ENCODE measurements at places on chromosomes 16 and 17.
A peak's percentile ranks its signal among the peaks of the same experiment; 100 is the strongest.

GRCh38 chr17:67582673-67583081 is 135.1 kb upstream of the NOL11 start:
- DNase-seq: no peak

GRCh38 chr16:70294385-70295025 is 4.5 kb upstream of the DDX19B start:
- DNase-seq: no peak

GRCh38 chr16:81175325-81175891 is 63.1 kb upstream of the BCO1 start:
- DNase-seq: no peak

DNA sequence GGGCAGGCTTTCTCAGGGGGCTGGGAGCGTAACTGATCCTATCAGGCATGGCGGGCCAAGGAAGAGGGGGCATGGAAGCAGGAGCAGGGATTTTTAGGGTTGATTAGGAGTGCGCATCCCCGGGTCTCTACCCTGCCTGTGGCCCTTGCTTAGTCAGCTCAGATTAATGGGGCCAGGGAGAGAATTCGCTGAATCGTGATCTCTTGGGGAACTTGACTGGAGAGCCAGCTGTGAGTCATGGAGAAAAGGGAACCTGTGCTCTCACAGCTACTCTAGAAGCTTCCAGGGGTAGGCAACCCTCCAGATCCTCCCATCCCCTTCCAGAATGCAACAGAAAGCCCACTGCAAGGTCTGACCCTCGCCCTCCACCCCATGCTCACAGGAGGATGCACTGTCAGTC is 3.6 kb downstream of the FOXN1 start:
- no peak for DNase-seq

GRCh38 chr17:9071016-9071415 is 49.7 kb downstream of the NTN1 start:
- DNase-seq: no peak

- no peak for DNase-seq
Observed at GRCh38 chr17:82049521-82049971, 2.1 kb downstream of the RFNG start.

- no peak for DNase-seq
Observed at GRCh38 chr16:82062645-82063058, 27.6 kb downstream of the HSD17B2 start.

- no peak for DNase-seq
Observed at GRCh38 chr16:24909856-24910255, 64.1 kb downstream of the SLC5A11 start.

GRCh38 chr16:21943571-21943970 is 9.6 kb upstream of the UQCRC2 start:
- DNase-seq: no peak

DNA sequence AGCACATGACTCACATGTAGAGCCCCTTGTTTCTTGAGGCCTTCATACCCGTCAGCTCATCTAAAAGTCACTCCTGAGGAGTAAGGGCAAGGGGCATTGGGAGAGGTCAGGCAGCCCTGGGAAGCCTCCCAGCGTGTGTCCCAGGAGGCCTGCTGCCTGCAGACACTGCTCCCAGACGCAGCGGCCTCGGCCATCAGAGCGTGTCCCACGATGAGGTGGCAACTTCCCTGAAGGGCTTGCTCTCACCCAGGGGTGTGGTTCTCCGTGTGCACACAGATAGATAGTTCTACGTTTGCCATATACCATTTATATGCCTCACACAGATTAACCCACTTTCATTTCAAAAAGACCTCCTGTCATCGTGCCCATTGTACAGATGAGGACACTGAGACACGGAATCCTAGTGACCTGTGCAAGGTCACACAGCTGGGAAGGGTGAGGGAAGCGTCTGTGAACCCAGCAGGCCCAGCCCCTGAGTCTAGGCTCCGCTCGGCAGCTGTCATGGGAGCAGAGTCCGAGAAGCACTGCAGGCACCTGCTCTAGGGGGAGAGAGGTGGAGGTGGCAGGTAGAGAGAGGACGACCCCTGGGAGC is 8.3 kb downstream of the TUBB3 start:
- DNase-seq: no peak

GRCh38 chr17:11264183-11264871 is 23.3 kb downstream of the SHISA6 start:
- no peak for DNase-seq

DNA sequence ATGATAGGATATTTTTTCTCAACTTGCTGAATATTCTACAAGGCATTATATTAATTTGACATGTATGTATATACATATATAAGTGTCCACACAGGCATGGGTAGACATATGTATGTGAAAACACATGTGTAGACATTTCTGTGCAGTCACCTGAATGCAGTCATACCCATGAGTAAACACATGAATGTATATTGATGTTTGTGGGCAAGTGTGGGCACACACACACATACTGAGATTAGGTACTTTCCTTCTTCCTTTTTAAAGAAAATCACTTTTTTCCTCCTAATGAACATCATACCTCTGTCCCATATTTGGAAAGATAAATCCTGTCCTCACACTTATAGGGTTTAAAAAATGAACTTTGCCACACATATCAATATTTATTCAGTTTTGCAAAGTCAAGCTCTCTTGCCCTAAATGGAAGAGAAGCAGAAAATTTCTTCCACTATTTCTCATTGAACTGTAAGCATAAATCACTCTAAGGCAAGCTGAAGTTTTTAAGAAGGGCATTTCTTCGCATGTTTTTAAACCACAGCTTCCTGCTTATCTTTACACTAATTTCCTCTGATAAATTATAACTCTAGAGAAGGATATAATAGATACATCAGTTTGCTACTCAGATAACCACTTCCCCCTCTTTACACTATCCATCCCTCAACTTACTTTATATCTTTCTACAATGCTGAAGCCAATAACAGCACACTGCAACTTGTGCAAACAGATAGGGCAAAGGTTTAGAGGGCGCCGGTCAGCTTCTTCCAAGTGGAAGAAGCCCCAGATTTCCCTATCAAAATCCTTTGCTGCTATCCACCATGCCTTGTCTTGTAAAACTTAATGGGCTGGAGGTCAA is 49.6 kb upstream of the LRRC37A3 start:
- DNase-seq: no peak

GRCh38 chr16:21619765-21620425 is 20.5 kb downstream of the METTL9 start:
- peak; percentile 36 for DNase-seq

GRCh38 chr17:76304226-76305134 is 3.6 kb downstream of the QRICH2 start:
- no peak for DNase-seq

GRCh38 chr17:70022175-70022574 is 52.9 kb upstream of the KCNJ16 start:
- peak; percentile 63 for DNase-seq

DNA sequence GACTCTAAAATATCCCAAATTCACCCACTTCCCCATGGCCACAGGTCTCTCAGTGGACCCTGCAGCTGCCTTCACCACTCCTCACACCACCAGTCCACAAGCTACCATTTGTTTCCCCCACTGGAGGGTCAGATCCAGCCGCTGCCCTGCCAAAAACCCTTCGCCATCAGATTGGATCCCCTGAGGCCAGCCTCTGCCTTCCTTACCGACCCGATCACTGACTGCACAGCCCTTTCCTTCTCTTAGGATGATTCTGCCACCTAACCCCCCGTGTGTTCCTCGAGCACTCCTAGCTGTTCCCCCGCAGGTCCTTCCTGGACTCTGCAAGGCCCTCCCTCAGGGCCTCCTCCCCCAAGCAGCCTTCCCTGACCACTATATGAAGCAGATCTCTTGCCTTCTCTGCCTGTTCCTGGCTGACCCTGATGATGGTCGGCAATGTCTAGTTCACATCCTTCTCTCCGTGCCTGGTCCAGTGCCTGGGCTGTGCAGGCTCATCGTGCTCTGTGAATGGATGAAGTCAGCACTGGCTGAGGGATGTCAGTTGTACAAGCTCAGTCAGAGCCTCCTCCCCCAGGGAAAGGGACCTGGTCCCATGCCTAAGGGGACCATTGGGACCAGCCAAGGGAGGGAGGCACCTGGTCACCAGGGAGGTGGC is 46.0 kb downstream of the CPNE2 start:
- no peak for DNase-seq

- no peak for DNase-seq
Observed at GRCh38 chr17:12627781-12628451, 37.8 kb upstream of the MYOCD start.

DNA sequence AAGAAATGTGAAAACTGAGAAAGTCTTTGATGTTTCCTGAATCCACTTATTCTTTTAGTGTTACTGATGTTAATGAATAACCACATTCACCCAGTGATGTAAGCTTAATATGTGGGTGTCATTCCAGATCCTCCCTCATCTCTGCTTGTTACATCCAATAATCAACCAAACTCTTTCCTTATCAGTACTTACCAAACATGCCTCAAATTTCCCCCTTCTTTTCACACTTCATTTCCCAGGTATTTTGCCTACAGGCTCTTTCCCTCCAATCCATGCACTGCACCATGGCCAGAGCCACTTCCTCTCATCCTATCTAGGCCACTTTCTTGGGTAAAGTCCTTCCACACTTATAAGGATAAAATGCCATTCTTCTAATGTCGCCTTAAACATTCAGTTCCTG is 451.5 kb downstream of the NPIPA7 start:
- no peak for DNase-seq

DNA sequence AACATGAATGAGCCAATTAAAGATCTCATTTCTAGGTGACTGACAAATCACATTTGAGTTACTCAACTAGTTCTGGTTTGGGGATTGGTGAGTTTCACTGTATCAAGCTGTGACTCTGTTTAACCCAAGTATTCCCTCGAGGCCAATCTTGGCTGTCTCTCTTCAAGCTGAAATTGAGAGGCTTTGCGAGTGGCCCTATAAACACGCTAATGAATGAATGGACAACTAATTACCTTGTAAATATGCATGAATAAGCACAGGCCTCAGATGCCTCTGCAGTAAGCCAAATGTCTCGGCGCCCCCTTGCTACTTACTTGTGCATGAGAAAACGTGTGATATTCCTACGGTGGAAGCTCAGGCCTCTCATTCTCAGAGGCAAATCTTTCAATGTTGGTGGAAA is 450.3 kb upstream of the PSMD7 start:
- peak; percentile 1 for DNase-seq

- peak; percentile 8 for DNase-seq
Observed at GRCh38 chr16:1863681-1864460, 8.1 kb downstream of the MEIOB start.

DNA sequence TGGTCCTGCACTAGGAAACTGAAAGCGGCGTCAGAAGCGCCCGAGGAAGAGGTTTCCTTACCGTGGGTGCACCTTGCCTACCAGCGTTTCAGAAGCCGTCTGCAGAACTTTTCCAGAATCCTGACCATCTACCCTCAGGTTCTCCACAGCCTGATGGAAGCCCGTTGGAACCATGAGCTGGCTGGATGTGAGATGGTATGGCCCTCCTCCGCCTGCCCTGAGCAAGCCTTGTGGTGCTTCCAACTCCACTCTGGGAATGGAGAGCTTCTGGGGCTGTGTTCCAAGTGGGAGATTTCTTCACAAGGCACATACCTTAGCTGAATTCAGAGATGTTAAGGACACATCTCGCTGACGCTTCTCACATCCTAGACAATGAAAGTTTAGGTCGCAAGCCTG is 51.8 kb upstream of the ENDOV start:
- DNase-seq: no peak

DNA sequence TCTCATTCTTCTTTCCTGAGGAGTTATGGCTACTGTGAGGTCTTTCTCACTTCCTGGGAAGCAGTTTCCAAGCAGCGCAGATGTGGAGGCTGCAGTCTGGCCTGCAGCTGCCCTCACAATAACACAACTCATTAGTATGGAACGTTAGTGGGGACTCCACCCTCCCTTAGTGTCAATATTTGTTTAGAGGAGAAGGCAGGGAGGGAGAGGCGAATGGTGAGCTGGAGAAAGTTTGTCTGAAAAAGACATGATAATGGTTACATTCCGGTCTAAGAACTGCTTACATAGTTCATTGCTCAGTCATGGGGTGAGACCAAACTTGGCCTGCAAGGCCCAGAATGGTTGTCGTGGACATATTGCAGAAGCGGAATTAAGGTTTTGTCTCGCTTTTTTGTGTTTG is 170.2 kb downstream of the HS3ST3B1 start:
- DNase-seq: no peak

- DNase-seq: no peak
Observed at GRCh38 chr17:19744492-19744891, 3.6 kb downstream of the ALDH3A1 start.

DNA sequence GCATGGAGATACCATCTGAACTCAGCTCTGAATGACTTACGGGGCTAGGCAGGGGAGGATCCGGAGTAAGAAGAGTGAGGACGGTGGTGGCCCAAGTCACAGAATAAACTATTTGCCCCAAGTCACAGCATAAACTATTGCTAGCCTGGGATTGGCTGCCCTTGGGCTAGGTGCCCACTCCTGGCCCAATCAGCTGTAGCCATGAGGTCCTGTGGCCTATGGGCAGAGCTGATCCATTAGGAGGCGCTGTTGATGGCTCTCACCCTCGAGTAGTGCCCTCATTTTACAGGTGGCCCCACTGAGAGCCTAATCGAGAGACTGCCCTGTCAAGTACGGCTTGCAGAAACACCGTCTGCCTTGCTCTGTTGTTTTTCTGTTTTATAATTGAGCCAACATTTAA is 62.3 kb upstream of the ZNF423 start:
- no peak for DNase-seq

GRCh38 chr16:81882559-81882958 is 103.5 kb downstream of the PLCG2 start:
- DNase-seq: no peak

All from putamen (tissue), 1 donor.